ENCODE measurements at places on chromosomes 11 and 22.

GRCh38 chr11:72012091-72012630 is 13.5 kb downstream of the IL18BP start:
- DNase-seq, result no peak

DNA sequence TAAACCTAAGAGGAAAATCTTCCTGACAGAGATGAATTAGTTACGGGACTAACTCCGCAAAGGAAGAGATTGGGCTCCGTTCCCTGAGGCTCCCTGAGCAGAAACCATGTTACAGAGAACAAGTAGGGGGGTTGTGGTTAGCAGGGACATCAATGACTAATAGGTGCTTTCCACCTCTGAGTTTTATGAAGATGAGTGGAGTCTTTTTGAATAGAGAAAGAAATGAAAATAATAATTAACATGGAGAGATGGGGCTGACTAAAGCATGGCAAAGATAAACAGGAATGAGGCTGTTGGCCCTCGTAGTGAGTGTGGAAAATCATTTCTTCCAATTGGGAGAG is 47.5 kb upstream of the PICALM start:
- no peak for DNase-seq

GRCh38 chr11:76653674-76654284 is 16.8 kb downstream of the LRRC32 start:
- no peak for DNase-seq

DNA sequence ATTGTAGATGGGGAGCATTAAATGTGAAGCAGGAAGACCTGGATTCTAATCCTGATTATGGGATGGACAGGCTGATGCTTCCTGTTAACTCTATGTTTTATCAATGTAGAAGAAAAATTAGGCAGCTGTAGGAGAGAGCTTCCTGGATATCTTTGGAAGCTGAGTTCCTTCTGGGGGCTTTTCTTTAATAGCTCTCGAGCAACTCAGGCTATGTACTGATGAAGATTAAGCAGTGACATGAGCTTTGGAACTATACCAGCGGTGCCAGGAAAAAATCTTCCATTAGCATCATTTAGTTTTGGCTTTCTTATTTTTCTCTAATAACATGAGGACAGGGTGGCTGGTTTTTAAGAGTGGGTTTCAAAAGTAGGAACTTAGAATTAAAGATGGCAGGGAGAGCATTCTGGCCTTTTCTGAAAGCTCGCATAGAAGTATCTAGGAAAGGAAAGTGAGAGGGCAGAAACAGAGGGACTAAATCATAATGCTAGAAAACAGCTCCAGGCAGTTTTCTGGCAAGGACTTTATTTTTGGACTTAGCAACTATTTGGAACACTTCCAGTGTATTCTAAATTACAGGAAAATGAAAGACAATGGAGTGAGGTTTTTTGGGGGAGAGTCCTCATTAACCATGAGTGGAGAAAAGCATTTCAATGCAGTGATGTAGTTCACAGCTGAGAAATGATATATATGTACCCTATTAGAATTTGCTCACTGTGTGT is 69.2 kb upstream of the RRM1 start:
- no peak for DNase-seq

DNA sequence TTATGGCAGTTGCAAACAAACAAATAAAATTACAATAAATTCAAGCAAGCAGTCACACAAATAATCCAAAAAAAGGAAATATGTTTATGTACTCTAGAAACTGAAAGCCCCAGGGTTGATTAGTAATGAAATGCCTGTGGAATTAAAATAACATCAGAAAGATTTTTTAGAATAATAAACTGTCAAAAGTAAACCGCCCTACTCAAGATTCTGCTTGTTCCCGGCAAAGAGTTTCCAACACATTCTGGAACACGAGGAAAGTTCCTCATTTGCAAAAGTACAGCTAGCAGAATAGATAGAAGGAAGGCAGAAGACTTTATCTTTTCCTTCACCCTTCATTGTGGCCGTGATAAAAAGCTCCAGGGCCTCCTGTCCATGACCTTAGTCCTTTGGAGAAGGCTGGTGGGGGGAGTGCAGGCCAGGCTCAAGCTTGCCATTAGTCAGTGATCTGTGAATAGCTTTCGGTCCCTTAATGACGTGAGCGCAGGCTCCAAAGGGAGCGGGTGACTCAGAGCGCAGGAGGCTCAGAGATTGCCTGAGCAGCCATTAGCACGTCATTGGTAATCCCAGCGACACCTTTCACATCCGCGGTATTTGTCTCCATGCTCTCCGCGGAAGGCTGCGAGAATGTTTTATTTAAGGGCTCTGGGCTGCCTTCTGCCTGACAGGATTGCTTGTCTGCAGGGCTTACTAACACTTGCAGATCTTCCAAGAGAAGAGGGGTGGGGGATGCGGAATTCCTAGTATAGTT is 458.3 kb downstream of the METTL15 start:
- DNase-seq, result no peak

DNA sequence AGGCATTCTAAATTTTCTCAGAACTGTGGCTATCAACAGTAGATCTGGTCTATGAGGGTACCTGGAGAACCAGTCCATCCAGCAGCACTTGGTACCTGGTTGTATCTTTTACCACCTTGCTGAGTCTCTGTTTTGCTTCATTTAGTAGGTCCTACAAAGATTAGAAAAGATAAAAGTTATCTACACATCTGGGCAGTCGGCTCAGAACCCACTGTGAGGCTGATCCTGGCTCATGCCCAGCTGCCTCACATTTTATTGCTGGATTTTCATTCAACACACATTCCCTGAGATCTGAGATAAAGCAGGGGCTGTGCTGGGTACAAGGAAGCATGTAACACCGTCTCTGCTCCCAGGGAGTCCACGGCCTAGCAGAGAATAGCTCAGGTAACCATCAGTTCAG is 27.5 kb downstream of the ATP6V1E1 start:
- DNase-seq, result no peak

DNA sequence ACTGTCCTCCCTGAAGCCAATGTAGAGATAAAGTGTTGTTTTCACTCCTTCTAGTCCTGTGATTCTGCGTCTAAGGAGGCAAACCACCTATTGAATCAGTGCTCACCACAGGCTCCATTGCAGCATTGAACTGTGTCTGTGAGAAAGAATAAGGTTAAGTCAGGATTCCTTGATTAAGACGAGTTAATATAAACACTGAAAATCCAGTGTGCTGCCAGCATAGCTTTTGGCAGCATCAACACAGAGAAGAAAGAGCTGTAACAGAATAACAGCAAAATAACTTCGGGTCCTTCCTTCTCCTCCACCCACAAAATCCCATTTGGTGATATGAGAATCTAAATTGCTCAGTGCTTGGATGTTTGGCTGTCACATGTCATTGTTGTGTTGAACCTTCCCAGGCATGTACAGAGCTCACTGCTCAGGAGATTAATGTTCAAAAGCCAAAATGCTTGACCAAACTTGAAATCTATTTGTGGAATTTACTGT is 185.2 kb upstream of the DDI1 start:
- no peak for DNase-seq

DNA sequence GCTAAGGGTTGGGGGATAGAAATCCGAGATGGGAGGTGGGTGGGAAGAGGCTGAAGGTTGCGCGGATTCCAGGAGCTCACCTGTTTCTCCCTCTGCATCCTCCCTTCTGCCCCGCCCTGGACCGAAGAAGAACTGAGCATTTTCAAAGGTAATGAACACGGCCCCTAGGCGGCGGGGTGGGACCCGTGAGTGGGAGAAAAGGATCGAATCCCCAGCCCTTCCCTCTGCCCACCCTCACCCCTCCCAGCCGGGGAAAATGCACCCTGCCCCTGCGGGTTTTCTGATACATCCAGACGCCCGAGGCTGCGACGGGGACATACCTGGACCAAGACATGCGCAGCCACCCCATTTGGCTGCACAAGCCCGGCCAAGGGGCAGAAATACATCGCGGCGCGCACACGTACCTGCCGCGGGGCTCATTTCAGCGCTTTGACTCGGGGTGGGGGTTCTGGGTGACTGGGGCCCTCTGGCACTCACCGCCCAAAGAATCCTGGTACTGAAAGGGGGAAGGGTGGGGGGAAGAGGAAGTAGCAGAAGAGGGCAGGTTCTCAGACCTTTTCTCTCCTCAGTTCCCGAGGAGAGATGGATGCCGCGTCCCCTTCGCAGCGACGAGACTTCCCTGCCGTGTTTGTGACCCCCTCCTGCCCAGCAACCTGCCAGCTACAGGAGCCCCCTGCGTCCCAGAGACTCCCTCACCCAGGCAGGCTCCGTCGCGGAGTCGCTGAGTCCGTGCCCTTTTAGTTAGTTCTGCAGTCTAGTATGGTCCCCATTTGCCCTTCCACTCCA is 6.0 kb downstream of the VSIG2 start:
- DNase-seq, result peak; percentile 52

GRCh38 chr11:67317888-67318555 is 14.7 kb downstream of the SSH3 start:
- DNase-seq, result no peak

GRCh38 chr11:93895106-93895862 is 44.9 kb upstream of the VSTM5 start:
- peak; percentile 50 for DNase-seq

DNA sequence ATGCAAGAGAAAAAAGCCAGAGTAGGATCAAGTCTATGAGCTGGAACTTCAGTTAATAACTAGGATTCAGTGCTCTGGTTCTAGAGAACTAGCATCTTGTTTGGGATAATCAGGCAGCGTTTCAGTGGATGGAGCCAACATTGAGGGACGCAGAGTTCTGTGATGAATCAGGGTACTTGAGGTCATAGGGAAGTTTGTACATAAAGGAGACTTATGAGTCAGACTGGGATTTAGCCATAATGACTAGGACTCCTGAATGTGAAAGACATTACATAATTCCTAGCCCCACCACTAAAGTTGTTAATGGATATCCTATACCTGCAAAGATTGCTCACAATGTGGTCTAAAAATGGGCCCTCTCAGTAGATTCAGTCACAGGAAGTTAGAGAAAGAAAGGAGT is 6.8 kb downstream of the SLN start:
- DNase-seq, result no peak

GRCh38 chr11:124970925-124971324 is 16.9 kb downstream of the CCDC15 start:
- DNase-seq, result no peak
